ENCODE measurements at places on chromosomes 5 and 9.

GRCh38 chr5:118604106-118604505 is 384.2 kb downstream of the DTWD2 start:
- no peak for DNase-seq

DNA sequence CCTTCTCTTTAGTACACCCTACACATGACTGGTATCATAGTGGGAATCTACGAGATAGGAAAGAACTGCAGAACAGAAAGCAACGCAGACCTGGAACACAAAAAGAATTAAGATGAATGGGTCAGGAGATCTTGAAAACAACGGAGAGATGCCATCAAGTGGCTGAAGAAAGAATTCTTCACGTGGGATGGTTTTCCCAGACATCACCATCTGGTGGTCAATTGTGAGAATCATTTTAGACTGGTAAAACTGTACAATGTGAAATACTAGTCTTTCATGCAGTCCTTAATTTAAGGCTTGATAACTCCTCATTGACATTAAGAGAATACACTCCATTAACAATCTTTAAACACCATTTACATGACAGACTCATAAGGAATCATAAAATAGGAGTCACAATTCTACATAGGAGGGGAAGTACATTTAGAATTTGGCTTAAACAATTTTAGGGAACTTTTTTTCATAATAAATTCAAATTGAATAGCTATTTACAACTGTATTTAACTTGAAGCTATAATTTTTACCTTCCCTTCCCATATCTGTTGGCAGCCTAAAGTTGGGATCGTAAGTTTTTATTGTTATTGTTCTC is 128.4 kb upstream of the TRPM3 start:
- DNase-seq: no peak

DNA sequence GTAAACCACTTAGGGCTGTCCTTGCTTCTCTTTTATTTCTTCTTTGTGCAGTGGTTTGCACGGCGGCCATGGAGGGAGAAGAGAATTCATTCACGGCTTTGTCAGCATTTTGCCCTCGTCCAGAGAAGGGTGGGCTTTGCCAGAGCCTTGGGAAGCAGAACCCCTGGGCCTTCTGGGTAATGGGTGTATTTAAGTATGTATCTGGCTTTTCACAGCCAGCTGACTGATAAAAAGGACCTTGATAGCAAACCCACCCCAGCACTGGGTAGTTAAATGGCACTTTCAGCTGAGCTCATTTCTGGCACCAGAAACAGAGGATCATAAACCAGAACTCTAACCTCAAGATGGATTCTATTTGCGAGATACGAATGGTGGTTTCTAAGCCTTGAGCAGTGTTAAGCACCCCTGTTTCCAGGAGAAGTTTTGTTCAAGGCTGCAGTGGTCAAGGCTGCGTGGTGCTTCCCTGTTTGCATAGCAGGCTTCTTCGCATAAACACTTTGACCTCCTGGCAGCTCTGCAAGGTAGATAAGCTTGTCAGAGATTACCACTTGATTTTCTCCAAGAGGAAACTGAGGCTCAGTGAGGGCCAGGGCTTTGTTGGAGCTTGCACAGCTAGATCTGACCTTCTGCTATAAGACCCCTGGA is 441.6 kb upstream of the KLF4 start:
- no peak for DNase-seq

- DNase-seq: no peak
Measured at GRCh38 chr5:181217803-181218062, 5.3 kb upstream of the TRIM41 start.

DNA sequence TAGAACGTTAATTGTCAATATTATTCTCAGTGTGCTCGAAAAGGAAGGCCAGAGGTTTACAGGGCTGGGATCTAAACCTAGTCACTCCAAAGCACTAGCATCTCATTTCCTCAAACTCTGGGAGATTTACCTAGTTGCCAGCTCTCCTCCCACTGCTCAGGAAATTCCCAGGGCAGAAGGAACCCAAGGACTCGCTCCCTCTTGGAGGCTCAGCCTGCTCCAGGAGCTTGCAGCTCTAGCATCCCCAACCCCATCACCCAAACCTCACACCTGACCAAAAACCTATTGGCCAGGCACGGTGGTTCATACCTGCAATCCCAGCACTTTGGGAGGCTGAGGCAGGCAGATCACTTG is 26.0 kb downstream of the SERINC5 start:
- DNase-seq: no peak

- no peak for DNase-seq
Measured at GRCh38 chr5:138111937-138112336, 27.3 kb downstream of the NME5 start.

- DNase-seq: no peak
Measured at GRCh38 chr9:117528225-117528624, 113.4 kb upstream of the ASTN2 start.

DNA sequence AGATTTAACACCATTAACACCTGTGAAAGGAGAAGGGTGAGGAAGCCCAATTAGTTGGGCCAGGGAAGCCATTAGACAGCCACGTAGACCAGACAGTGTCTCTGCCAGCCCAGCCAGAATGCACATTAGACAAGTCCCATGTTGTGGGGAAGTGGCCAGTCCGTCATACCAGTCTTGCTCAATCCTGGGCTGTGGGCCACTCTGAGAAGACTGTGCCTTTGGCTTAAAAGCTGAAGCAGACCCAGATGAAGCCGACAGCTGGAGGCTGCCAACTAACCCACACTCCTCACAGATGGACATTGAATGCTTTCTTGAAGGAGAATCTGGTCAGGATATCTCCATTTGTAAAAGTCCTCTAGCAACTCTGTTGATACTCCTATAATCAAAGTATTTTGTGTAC is 128.5 kb downstream of the CHSY3 start:
- DNase-seq: no peak

DNA sequence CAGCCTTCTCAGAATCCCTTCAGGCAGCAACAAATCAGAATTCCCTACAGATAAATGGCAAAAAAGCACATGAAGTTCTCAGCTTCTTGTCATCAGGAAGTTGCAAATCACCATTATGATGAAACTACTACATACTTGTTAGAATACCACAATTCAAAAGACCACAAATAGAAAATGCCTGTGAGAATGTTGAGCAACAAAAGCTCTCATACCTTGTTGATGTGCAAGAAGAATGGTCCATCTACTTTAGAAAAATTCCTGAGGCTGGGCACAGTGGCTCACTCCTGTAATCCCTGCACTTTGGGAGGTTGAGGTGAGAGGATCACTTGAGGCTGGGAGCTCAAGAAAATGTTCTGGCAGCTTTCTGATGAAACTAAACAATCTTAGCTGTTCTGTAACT is 278.1 kb downstream of the ICE1 start:
- no peak for DNase-seq

- DNase-seq: no peak
Measured at GRCh38 chr5:54991416-54991815, 6.0 kb upstream of the ESM1 start.

DNA sequence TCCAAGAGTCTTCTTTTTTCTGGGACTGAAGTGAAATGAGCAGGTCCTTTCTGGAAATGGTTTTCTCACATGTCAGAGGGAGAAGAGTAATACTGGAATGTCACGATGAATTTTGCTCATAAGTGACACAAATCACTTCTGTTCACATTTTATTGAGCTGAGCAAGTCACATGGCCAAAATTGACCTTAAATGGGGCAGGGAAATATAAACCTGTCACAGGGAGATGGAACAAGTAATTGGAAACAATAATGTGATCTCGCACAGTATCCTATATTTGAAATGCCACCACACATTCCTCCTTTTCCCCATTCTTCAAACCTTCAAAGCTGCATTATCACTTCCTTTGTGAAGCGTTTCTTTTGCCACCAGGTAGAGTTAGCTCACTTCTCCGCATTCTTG is 25.2 kb upstream of the LIFR start:
- no peak for DNase-seq

DNA sequence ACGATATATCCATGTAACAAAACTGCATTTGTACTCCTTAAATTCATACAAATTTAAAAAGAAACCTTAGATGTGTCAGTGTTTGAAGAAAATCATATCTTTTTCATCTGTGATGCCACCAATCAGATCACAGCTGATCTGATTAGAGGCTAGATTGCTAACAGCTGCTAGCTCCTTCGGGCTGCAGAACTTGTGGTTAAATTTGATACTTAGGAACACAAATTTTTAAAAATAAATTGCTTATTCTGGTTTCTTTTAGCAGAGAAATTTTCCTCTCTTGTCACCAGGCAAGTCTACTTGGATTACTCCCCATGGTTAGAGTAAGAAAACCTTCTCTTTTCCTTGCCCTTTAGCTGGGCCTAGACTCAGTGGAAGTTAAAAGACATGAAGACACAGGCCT is 94.6 kb upstream of the RANBP6 start:
- DNase-seq: no peak

DNA sequence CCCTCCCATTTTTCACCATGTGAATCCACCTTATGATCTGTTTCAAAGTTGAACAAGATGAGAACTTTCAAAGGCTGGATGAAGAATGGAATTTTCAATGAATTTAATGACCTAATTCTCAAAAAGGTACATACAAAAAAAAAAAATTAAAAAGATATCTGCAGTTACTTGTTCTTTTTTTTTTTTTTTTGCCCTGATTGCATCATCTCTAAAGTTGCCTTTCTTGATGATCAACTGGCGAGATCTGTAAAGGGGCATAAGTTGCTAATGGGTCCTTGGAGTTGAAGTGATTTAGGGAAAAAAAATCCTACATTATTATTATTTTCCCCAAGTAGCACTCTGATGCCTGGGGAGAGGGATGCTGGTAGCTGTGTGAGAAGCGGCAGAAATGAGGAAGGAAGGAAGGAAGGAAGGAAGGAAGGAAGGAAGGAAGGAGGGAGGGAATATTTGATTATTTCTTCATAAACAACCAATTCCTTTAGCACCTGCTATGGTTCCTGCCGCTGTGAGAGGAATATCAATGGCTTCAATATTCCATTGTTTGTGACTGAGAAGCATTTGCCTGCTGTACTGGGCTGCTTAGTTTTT is 48.8 kb upstream of the CD180 start:
- DNase-seq: no peak

- DNase-seq: no peak
Measured at GRCh38 chr9:16154521-16155078, 601.8 kb downstream of the CCDC171 start.

DNA sequence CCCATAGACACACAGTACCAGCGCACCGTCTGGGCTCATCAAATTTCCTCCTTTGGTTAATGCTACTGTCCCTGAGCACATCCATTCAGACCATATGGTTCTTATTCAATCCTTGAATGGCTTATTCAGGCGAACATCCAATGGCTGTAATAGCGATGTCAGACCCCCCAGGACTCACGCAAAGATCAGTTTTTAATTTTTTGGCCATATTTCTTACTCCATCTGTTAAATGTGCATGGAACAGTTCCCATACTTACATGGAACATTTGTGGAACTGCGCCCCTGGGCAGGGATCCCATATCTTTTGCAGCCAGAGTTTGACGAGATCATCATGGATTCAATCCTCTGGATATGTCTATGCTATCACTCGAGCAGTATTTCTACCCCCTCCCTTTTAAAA is 213.2 kb downstream of the ADAMTS6 start:
- no peak for DNase-seq

- DNase-seq: no peak
Measured at GRCh38 chr5:138942861-138943260, 67.7 kb upstream of the LRRTM2 start.

DNA sequence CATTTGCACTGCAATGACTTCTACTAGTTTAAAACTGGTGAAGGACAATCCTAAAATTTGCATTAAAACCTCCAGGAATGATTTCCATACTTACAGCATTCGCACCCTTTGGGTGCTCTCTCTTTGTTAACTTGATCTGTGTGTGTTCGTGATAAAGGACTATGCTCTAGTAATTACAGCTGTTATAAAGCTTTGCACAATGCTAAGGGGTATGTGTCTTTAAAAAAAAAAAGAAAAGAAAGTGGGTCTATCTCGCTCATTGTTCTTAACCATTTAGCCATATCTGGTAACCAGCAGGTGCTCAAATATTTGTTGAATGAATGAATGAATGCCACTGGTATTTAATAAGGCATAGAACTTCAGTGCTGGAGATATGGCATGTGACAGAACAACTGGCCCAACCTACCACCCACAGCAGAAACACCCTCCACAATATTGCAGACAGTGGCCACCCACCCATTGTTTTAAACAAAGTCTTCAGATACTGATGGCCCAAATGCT is 8.7 kb downstream of the TRIM36 start:
- DNase-seq: no peak

DNA sequence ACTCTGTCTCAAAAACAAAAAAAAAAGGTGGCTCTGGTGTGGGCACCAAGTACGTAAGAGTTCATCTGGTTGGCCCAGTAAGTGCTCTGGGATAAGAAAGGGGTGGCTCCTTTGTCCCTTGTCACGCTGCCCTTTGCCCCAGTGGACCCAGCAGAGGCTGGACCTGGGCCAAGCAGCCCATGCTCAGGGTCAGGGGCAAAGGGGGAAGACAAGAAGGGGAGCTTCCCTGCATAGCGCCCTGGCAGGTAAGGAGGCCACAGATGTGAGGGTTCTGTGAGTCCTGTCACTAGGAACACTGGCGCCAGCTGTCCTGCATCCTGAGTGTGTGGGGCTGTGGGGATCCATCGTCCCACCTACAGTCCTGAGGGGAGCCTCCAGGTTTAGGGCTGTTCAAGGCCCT is 65.3 kb downstream of the GADD45G start:
- DNase-seq: no peak

DNA sequence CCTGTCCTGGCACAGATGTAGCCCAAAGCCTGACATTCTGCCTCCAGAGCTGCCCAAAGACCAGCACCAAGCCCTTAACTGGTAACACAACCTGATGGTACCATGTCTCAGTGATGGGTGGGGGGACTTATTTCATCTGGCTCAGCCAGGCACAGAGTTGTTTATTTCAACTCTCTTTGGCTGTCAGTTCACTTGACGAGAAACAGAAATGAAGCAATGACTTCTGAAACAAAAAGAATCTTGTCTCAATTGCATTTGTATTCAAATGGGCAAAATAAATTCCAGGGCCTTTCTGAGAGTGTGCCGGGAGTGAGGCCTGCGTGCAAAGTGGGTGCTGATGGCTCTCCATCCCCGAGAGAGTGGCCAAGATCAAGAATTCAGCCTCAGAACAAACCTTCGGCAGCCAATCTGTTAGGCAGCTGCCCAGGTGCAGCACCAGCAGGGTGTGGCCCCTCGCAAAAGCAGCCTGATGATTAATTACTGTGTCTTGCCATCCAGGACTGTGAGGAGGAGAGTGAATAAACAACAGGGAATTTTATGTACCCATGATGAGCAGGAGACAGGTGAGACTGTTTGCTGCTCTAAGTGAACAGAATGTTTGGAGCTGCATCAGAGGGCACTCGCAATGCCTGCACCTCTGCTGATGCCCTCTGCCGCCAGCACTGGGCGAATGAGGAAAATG is 238.0 kb downstream of the HSPA4 start:
- DNase-seq: no peak
